WTC11 (cell line): ENCODE measurements at places on chromosomes 1 and 21. TPM values are rescaled to one million over a fixed set of nuclear protein-coding genes. Genes with fewer than 3 reads are reported as not detected.

GRCh38 chr1:173424143-173424542 is 53.0 kb upstream of the PRDX6 start:
- H3K36me3 ChIP-seq = peaks cover 12% of the 10 kb centered on the region; the same call in 1 of the 2 replicates
- H3K4me3 ChIP-seq = no peak overlapping the region
- no peak for DNase-seq
- H3K27ac ChIP-seq = no peak overlapping the region; the same call in 1 of the 2 replicates

Gene DNAJB4
- total RNA-seq = 23.4 to 26.5 TPM (median 26.0 TPM) in 3 replicates

Gene GNG12
- total RNA-seq = 20.7 to 23.7 TPM (median 21.9 TPM) in 3 replicates

Gene SERPINC1
- total RNA-seq = 0.57 to 1.0 TPM (median 0.69 TPM) in 3 replicates

Gene RGS7
- total RNA-seq = 1.1 to 1.5 TPM (median 1.2 TPM) in 3 replicates

Gene MIS18A
- 55.9 to 60.6 TPM (median 58.4 TPM) in 3 replicates for total RNA-seq
